ENCODE measurements at places on chromosomes 16 and 17.

DNA sequence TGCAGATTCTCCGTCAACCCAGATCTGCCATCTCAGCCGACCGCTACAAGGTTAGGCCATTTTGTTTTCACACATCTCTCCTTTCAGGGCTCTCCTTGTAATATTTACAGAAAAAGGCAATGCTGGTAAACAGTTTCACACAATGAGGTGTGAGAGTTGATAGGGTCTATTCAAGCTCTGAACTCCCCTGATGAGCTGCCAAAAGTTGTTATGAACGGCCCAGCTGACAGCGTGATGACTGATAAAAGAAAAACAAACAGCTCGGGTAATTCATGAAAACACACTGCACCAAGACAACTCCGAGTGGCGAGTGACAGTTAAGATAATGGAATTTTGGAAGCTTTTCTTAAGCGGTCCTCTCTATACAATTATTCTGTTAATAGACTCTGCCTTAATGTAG lies 68.1 kb upstream of the IRX5 start:
- no peak for DNase-seq

- DNase-seq: no peak
These were observed 20.1 kb upstream of the DLX3 start for GRCh38 chr17:50015146-50015545.

GRCh38 chr16:89361751-89362539 lies 128.4 kb downstream of the ANKRD11 start:
- DNase-seq: no peak

GRCh38 chr16:79229361-79229760 lies 371.2 kb downstream of the MAF start:
- DNase-seq: no peak

- no peak for DNase-seq
These were observed 507 bp downstream of the SERPINF1 start for GRCh38 chr17:1762233-1762900.

GRCh38 chr17:19943026-19943425 lies 34.6 kb downstream of the AKAP10 start:
- no peak for DNase-seq

GRCh38 chr16:87679593-87680271 lies 77.4 kb downstream of the JPH3 start:
- no peak for DNase-seq

DNA sequence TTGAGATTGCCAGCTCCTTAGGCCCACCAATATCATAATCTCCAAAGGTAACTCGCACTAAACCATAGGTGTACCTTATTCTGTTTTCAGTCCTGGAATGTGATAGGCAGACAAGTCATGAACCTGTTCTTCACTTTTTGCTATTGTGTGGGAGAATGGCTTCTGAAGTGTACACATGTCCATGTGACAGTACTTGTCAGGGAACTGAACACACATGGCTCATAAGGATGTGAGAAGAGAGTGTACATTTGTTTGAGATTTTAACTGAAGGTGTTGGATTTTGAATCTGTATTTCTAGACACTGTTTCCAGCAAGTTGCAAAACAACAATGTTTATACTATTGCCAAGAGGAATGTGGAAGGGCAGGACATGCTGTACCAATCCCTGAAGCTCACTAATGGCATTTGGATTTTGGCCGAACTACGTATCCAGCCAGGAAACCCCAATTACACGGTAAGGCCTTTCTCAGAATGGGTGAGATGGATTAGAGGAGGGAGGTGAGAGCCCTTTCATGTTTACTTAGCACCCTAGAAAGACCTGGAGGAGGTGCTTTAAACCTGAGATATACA lies 14.5 kb upstream of the RASL10B start:
- no peak for DNase-seq

DNA sequence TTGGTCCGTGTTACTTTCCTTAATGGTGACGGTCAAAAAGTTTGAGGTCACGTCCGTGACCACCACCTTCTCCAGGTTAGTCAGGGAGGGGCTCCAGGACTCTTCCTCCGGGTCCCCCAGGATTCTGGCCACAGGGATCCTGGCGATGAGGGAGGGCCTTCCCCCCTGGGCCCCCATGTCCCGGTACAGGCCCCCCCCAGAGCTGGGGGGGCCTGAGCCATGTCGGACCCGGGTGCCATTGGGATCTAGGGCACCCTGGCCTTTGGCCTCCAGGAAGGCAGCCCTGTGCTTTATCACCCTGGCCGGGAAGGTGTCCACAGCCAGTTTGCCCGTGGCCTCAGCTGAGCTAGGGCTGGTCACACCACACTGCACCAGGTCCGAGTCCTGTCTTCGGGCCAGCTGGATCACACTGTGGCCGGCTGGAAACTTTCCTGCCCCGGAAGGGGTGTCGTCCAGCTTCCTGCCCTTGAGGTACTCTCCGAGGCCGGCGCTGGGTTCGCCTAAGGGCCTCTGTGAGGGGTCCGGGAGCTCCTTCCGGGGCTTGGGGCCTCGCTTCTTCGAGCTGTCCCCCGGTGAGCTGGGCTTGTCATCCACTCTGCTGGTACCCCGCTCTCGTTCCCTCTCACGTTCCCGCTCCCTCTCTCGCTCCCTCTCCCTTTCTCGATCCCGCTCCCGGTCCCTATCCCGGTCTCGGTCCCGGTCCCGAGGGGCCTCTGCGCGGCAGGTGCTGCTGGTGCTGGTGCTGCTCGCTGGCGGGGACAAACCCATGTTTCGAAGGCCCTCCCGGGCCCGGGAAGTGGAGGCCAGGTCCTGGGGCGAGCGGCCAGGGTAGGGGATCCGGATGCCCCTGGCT lies 2.0 kb downstream of the CBX8 start:
- no peak for DNase-seq

- DNase-seq: no peak
These were observed at the start of gene GDPD3 for GRCh38 chr16:30113031-30113710. TSS of gene GDPD3 (minus strand) at chr16:30113537. CDS start at chr16:30113478, 59 bp downstream.

GRCh38 chr16:6557353-6558023 lies 775.2 kb upstream of the RBFOX1 start:
- DNase-seq: no peak

- no peak for DNase-seq
These were observed 95.1 kb downstream of the METRNL start for GRCh38 chr17:83174362-83175118.

GRCh38 chr17:20063665-20064648 lies 54.8 kb downstream of the SPECC1 start:
- peak; percentile 99 for DNase-seq

- peak; percentile 65 for DNase-seq
These were observed 6.8 kb upstream of the ANKS4B start for GRCh38 chr16:21226749-21227148.

DNA sequence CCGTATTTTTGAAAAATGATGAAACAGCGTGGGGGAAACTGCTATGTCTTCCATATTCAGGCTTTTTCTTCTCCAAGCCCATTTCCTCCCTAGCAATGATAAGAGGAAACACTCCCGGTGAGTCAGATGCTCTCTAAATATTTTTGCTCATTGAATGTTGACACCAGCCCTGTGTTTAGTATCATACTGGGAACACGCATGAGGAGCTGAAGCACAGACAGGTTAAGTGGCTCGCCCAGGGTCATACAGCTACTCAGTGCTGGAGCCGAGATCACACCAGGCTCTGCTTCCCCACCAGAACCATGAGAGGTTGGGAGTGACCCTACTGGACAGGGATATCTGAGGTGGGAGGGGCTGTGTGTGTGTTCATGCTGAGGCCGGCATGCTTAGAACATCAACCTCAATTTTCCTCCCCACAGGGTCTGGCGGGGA lies 37.8 kb upstream of the ADGRG1 start:
- no peak for DNase-seq

- DNase-seq: no peak
These were observed 9.2 kb downstream of the DYNC1LI2 start for GRCh38 chr16:66741950-66742808.

GRCh38 chr17:17500999-17501605 lies 4.9 kb upstream of the RASD1 start:
- no peak for DNase-seq

DNA sequence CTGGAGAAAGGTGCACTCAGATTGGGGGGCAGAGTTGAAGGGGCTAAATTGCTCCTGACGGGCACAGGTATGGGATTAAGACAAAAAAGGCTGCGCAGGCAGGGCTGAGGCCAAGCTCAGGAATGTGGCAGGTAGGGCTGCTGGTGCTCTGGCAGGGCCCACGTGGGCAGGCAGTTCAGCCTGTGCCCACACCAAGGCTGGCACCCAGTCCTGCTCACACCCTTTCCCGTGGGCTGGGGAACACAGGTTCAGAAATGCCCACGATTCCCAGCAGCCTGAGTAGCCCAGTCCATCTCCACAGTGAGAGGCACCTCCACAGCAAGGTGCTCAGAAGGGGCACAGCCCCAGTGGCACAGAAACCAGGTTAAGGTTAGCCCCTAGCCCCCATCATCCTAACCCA lies 4.4 kb downstream of the HDAC5 start:
- no peak for DNase-seq

DNA sequence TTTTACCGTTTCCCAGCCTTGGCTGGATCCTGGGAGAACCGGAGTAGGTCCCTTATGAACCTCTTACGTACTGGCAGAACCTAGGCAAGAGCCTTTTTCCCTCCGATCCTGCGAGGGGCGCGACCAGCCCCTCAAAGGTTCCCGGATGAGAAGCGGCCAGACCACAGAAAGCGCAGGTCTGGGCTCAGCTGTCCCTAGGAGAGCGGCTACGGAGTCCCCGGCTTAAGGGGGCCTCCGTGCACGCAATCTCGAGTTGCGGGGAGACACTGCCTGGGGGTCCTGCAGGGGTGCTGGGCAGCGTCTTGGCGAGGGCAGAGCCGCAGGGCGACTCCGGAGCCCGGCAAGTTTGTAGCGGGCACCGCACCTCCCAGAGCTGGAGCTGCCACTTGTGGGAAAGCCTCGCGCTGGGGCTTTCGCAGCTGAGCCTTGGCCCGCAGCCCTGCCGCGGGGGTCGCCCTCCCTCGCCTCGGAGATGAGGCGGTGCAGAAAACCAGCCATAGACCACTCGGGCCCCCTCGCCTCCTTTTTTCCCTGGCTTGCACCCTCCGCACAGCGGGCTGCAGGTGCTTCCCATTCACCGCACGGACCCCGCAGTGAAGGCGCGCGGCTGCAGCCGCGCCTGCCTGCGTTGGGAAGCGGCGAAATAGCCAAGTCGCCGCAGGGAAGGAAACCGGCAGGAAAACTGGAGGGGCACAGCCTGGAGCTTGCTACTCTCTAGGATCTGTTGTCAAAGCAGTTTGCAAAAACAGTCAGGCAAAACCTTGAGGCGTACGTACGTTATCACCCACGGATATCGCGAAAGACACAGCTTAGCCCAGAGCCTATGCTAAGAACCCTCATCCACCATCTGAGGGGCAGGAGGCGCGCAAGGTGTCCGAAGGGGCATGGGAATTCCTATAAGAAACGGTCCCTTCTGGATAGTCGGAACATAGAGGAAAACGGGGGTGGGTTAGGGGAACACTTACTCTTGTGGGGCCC lies 834 bp downstream of the CDH8 start:
- no peak for DNase-seq

DNA sequence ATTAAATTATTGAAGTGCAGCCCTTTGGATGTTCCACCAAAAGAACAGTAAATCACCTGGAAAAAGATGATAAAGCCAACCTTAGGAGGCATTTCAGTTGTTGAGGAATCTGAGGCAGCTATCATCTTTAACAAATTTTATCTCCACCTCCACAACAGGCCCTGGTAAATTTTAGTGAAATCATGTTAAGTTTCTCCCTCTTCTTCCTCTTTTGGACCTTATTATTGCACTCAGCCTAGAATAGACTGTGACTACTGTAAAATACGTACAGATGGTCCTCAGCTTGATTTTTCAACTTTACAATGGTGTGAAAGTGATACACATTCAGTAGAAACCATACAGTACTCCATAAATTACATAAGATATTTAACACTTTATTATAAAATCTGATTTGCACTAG lies 90.3 kb downstream of the USP32 start:
- DNase-seq: no peak

- peak; percentile 49 for DNase-seq
These were observed 88.0 kb downstream of the STXBP4 start for GRCh38 chr17:55056526-55056925.

DNA sequence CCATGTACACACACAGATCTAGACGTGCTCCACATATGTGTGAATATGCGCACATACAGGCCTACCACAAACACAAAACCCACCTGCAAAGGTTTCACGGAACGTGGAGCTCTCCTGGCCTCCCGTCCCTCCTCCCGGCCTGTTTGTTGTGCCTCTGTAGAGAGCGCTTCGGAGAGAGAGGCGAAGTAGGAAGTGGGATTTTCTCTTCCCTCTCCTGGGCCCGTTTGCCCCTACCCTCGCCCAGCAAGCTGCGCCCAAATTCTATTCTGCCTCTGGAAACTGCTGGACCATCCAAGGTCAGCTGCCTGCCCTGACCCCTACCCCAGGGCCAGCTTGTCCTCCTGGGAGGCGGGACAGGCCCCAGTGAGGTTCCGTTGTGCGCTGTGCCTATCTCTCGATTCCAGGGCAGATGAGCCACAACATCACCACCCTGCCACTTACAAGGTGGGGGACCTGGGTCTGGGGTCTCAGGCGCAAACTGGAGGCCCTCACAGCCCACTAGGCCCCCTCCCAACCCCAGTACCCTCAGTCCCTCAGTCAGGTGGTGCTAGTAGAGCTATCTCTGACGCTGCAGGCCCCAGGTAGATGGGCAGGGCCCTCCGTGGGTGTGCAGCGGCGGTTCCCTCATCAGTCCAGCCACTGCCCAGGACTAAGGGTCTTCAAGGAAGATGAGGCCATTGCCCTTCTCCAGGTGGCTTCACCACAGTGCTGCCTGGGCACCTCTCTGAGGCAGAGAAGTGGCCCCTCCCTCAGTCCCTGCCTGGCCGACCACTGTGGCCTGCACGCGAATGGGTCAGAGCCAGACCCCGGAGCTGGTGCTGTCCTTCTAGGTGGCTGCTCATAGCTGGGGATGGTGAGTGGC lies 54.2 kb downstream of the BEAN1 start:
- no peak for DNase-seq

DNA sequence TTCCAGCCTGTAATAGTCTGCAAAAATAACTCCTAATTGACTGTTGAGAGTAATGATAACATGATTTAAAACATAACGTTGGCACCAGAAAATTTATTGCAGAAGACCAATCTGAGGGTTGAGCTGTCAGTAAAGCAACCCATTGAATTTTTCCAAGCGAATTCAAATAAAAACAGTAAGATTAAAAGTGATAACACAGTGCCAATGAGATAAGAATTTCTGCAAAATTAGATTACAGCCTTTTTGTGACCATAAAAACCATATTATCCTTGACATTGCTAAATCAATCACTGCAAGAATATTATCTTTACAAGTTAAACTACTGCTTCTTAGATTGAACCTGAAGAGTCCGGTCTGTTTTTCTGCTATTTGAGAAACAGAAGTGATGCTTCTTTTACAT lies 341.4 kb downstream of the CDH11 start:
- no peak for DNase-seq

DNA sequence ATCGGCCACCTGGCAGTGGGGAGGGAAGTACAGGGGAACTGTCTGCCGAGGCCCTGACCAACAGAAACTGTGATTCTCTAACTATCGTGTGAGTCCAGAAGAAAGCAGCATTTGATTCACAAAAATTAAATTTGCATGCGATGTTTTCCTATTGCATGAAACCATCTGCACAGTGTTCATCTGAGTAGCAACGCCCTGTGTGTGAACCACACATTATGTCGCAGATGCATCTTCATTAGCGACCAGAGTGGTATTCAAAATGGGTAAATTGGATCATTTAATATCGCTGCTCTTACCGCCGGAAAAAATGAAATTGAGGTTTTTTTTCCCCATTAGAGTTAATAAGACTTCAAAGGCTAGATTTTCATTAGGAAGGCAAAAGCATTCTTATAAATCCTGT lies 260.6 kb downstream of the ABCC12 start:
- no peak for DNase-seq

All from NCI-H446 treated with DMSO at 0.1 percent for 48 hours (cell line).